ENCODE measurements at places on chromosomes 11 and 22.

DNA sequence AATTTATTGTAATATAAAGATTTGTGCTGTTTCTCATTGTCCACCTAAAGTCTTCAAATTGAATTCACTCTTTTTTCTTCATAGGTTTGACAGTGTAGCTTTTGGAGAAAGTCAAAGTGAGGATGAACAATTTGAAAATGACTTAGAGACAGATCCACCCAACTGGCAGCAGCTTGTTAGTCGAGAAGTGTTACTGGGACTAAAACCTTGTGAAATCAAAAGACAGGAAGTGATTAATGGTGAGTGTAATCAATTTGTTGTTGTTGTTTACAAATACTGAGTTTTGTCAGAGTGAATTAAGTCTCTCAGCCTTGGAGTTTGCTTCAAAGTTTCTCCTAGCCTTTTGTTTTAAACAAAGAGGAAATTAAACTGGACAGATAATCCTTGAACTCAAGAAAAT, 53.6 kb upstream of the GRIK4 start:
- no peak overlapping the region for H3K27ac ChIP-seq
- H3K27me3 ChIP-seq, result no peaks in the 10 kb centered on the region
- DNase-seq, result no peak

GRCh38 chr11:34439610-34440198, 970 bp downstream of the CAT start:
- H3K27me3 ChIP-seq, result no peaks in the 10 kb centered on the region
- H3K4me1 ChIP-seq, result peaks cover 37% of the 10 kb centered on the region
- DNase-seq, result no peak
- H3K27ac ChIP-seq, result peak overlapping the region; percentile 92
- no peaks in the 10 kb centered on the region for H3K36me3 ChIP-seq

GRCh38 chr22:31615940-31616314, 46.1 kb downstream of the PISD start:
- H3K36me3 ChIP-seq, result peaks cover 51% of the 10 kb centered on the region
- H3K4me1 ChIP-seq, result peaks cover 32% of the 10 kb centered on the region
- H3K27ac ChIP-seq, result no peak overlapping the region
- H3K27me3 ChIP-seq, result no peaks in the 10 kb centered on the region

DNA sequence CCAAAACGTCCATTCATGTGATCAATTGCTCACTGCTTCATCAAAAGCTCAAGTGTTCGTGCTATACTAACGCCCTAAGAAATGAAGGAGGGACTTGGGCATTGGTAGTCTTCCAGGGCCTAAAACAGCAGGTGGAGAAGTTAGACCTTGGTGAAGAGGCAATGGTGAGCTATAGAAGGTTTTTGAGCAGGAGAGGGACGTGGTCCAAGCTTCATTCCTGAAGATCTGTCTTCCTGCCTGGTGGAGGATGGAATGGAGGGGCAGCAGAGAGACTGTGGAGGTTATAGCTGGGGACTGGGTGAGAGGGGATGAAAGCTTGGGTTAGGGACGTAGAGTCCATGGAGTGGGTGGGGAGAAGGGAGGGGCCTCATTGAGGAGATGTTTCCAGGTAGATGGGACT, 97.7 kb downstream of the TP53I11 start:
- no peaks in the 10 kb centered on the region for H3K4me1 ChIP-seq
- H3K27me3 ChIP-seq, result no peaks in the 10 kb centered on the region
- no peaks in the 10 kb centered on the region for H3K36me3 ChIP-seq
- no peak overlapping the region for H3K27ac ChIP-seq

- no peaks in the 10 kb centered on the region for H3K36me3 ChIP-seq
- no peaks in the 10 kb centered on the region for H3K27me3 ChIP-seq
- H3K4me1 ChIP-seq, result peaks cover 3% of the 10 kb centered on the region
Observed at GRCh38 chr22:23085785-23086184, 15.5 kb downstream of the GNAZ start.

DNA sequence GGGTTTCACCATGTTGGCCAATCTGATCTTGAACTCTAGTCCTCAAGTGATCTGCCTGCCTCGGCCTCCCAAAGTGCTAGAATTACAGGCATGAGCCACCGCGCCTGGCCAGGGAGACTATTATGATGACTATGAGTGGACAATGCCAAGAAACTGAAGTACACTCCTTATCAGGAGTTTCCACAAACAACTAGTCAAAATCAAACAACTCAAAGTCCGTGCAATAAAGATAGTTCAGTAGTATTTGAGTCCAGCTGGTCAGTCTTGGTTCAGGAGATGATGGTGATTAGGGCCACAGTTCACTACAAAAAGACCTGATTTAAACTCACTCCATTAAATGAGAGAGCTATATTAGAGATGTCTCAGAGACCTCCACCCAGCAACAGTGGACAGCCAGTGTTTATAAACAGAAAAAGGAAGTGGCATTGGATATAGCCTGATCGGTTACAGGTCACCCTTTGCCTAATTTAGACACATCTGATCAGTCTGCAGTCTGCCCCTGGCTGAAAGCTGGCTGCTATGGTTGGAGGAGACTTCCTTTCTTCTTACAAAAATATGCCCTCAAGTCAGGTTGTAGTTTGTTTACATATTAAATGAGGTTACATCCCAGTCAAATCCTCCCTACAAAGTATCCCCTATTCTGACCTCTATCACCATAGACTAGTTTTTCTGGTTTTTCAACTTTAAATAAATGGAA, 17.0 kb downstream of the CD3E start:
- H3K27ac ChIP-seq, result no peak overlapping the region
- H3K4me3 ChIP-seq, result no peak overlapping the region
- H3K36me3 ChIP-seq, result no peaks in the 10 kb centered on the region
- no peaks in the 10 kb centered on the region for H3K27me3 ChIP-seq
- peaks cover 6% of the 10 kb centered on the region for H3K4me1 ChIP-seq

GRCh38 chr11:1908618-1909017, 10.9 kb upstream of the TNNT3 start:
- H3K4me1 ChIP-seq, result peaks cover 5% of the 10 kb centered on the region
- H3K36me3 ChIP-seq, result no peaks in the 10 kb centered on the region
- H3K4me3 ChIP-seq, result no peak overlapping the region
- no peak for DNase-seq
- no peaks in the 10 kb centered on the region for H3K27me3 ChIP-seq

DNA sequence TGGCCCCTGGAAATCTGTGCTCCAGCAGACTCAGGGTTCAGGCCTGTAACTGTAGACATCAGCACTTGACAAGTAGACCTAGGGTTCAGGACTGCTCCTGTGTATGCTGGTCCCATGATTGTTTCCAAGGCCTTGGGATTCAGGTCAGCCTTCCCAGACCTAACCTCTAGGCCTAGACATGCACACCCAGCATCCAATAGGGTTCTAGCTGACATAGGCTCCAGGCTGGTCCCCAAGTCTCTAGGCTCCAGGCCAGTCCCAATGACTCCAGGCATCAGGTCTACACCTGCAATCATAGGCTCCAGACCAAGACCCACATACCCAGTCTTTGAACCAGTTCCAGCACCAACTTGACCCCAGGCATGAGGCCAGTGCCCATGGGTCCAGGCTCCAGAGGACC, 166.2 kb upstream of the GRIA4 start:
- no peak overlapping the region for H3K27ac ChIP-seq
- no peaks in the 10 kb centered on the region for H3K27me3 ChIP-seq
- no peak for DNase-seq
- H3K36me3 ChIP-seq, result no peaks in the 10 kb centered on the region
- no peak overlapping the region for H3K4me3 ChIP-seq

GRCh38 chr11:65066805-65067291, 8.5 kb upstream of the NAALADL1 start:
- no peaks in the 10 kb centered on the region for H3K36me3 ChIP-seq
- no peaks in the 10 kb centered on the region for H3K27me3 ChIP-seq
- H3K4me3 ChIP-seq, result no peak overlapping the region
- no peak overlapping the region for H3K27ac ChIP-seq
- no peak for DNase-seq

DNA sequence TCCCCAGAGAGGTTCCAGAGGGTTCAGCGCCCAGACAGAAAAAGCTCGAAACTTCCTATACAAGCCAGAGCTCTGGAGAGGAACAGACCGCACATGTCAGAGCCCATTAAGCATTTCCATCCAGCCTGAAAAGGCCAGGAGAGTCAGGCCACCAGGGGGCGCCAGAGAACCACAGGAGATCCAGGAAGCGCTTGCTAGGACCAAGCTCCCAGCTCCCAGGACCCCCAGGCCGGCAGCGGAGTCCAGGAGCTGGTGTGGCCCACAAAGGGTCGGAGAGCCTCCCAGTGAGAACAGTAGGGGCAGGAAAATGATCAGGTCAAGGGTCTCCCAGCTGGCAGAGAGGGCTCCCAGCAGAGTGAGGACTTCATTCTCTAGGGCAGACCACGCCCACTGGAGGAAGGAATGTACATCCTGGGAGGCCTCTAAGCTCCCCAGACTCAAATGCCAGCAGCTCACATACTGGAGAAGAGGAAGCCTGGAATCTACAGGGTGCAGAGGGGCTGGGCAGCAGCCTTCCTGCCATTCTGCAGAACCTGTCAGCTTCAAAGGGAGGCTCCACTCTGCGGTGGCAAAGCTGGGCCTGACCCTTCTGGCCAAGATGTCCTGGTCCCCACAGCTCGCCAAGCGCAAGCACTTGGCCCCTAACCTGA, 2.1 kb upstream of the MEI1 start:
- no peak overlapping the region for H3K27ac ChIP-seq
- H3K4me3 ChIP-seq, result peak overlapping the region; percentile 27
- H3K4me1 ChIP-seq, result peaks cover 15% of the 10 kb centered on the region
- no peaks in the 10 kb centered on the region for H3K27me3 ChIP-seq
- peak; percentile 95 for DNase-seq
- peaks cover 11% of the 10 kb centered on the region for H3K36me3 ChIP-seq
